DMS 273 treated with DMSO at 0.1 percent for 48 hours (cell line): ENCODE measurements at places on chromosomes 1 and 21.

GRCh38 chr21:14589855-14590563, 43.9 kb upstream of the SAMSN1 start:
- DNase-seq, result no peak

- no peak for DNase-seq
Observed at GRCh38 chr1:223870617-223871574, 25.1 kb upstream of the TP53BP2 start.

GRCh38 chr1:91798241-91798648, 87.7 kb downstream of the TGFBR3 start:
- no peak for DNase-seq

DNA sequence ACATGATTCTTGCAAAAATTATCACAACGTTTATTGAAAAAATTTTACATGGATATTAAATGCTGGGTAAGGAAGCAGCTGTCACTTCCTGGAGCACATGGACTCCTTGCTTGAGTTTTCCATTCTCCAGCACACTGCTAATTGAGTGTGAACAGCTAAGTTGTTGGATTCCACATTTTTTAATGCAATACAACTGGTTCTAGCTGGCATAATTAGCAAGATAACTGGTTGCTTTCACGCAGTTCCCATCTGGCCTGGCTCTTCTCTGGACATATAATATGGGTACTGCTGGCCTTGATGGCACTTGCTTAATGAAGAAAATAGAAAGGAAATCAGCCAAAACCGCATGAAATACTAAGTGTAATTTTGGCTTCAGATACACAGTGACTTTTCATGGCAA, 26.6 kb downstream of the RGS21 start:
- DNase-seq, result no peak

- DNase-seq, result no peak
Observed at GRCh38 chr1:25701030-25701785, 84.6 kb downstream of the MAN1C1 start.

- DNase-seq, result peak; percentile 84
Observed at GRCh38 chr1:59243550-59243949, 53.3 kb upstream of the FGGY start.

GRCh38 chr1:1299686-1300351, 7.9 kb downstream of the ACAP3 start:
- DNase-seq, result no peak

DNA sequence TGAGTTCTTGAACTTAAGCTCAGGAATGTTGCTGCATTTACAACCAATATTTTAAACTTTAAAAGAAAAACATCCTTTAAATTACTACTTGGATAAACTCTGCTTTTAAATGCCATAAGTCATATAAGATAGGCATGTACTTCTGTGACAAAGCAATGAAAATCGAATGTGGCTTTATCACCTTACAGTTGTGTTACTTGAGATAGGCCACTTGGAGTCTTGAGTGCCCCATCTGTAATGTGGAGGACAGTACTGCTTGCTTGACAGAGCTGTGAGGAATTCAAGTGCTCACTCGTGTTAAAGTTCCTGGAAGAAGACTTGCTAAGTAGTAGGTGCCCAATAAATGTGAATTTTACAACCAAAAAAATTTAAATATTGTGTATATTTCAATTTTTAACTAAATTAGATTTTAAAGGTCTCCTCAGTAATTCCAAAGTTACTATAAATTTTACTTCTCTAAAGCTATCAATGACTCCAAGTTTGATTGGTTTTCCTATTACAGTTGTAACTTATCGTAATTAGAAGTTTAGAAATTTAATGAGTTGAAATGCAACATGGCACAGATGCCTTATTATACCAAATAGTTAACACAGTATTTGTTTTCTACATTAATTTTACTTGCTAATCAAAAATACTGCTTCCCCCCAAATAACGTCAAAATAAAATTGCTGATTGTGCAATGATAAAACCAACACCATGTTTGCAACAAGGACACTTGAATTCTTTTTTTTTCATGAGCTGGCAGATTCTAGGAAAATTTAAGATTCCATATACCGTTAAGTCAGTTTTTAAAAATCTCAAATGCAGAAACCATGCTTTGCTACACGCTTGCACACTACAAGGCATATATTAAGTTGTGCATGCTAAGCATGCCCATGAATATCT, 21.8 kb downstream of the PSMB2 start:
- no peak for DNase-seq

DNA sequence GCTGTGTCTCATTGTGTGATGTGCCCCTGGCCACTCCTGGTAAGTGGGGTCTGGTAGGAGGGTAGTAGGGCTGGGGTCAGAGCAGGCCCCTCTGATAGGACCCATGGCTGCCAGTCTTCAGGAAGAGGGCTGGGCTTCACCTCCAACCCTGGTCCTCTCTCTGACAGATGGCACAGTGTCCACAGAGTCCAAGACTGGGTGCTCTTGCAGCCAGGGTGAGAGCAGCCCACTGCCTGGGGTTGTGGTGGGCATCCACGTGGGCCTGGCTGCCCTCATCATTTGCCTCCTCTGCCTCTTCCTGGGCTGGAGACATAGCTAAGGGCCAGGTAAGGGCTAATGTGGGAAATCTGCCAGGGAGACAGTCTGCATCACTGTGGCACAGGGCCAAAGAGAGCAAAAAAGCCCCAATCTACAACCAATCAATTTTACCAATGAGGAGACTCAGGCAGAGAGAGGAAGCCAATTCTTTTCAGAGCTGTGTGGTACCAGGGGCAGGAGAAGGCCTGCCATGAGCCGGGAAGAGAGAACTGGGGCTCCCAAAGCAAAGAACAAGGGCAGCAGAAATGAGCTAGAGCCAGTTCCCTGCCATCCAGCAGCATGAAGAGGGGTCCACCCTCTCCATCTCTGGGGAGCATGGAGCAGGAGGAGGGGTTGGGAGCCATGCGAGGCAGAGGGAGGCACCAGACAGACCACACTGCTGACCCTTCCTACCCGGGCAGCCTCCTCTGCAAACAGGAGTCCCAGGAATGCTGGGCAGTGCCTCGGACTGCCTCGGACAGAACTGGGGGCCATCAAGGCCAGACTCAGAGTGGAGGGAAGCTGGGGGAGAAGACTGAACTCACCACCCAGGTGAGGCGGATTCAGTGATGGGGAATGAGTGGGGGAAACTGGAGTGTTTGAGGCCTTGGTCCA, 26.8 kb downstream of the SLC27A3 start:
- DNase-seq, result no peak

DNA sequence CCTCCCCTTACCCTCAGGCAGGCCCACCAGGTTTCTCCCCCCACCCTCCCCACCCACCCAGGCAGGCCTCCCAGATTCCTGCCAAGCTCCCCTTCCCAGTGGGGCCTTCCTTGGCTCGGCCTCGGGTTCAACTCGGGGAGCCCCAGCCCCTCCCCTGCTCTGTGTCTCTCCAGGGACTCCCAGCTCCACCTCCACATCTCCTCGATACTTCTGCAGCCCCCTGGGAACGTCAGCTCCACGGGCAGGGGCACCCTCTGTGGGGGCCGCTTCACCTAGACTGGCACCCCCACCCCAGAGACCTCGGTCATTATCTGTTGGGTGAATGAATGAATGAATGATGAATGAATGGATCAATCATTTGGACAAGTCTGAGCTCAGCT, 775 bp downstream of the MMEL1 start:
- no peak for DNase-seq

DNA sequence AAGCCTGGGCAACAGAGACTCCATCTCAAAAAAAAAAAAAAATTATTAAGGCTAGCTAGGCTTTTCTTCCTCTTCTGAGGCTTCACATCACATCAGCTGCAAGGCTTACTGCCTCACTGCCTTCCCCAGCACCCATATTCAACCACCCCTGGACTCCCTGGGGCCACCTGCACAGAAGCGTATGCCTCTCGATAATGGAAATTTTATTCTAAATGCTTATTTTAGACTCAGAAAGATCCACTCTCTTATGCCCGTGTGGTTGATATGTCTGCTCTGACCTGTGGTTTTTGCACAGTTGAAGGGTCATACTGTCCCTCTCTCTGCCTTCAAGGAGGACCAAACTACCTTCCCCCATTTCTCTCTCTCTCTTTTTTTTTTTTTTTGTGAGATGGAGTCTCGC, 1.5 kb upstream of the FCRLA start:
- DNase-seq, result no peak

- no peak for DNase-seq
Observed at GRCh38 chr1:192803501-192803900, 5.3 kb upstream of the RGS2 start.

DNA sequence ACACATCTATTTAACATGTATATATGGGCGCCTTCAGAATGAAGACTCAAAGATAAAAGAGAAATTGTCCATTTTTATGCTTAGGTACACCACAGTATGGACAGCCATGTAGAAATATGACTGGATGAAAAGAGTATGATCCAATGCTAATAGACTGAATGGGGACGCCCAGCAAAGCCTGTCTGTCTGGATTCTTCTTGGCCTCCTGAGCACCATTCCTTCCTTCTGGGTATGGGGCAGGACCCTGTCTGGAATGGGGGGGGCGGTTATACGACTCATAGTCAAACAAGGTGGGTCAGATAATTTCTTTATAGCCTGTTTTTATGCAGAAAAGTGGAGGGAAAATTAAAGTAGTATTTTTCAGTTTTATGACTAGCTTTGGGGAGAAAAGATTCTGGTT, 81.2 kb upstream of the ABCD3 start:
- no peak for DNase-seq

GRCh38 chr1:231973830-231974229, 347.2 kb downstream of the DISC1 start:
- DNase-seq, result no peak

- DNase-seq, result no peak
Observed at GRCh38 chr1:10022656-10023055, 10.1 kb upstream of the UBE4B start.

- DNase-seq, result no peak
Observed at GRCh38 chr1:229111703-229112319, 159.1 kb upstream of the RAB4A start.

- no peak for DNase-seq
Observed at GRCh38 chr1:94772845-94773244, 47.3 kb upstream of the SLC44A3 start.

- DNase-seq, result no peak
Observed at GRCh38 chr1:201663491-201664113, 124.7 kb downstream of the NAV1 start.

GRCh38 chr1:197526736-197527371, 248.4 kb downstream of the DENND1B start:
- DNase-seq, result no peak

DNA sequence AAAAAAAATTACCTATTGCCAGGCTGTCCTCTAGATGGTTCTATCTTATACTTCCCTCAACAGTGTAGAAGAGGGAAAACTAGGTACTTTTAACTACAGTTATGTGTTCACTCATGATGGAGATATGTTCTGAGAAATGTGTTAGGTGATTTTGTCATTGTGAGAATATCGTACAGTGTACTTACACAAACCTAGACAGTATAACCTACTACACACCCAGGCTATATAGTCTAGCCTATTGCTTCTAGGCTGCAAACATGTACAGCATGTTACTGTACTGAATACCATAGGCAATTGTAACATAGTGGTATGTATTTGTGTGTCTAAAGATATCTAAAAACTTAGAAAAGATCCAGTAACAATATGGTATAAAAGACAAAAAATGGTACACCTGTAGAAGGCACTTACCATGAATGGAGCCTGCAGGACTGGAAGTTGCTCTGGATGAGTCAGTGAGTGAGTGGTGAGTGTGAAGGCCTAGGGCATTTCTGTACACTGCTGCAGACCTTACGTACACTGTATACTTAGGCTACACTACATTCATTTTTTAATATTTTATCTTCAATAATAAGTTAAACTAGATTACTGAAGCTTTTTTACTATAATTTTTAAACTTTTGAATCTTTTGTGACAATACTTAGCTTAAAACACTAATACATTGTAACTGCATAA, 13.2 kb downstream of the MGST3 start:
- DNase-seq, result no peak
